ENCODE measurements at places on chromosomes 16 and 17.

DNA sequence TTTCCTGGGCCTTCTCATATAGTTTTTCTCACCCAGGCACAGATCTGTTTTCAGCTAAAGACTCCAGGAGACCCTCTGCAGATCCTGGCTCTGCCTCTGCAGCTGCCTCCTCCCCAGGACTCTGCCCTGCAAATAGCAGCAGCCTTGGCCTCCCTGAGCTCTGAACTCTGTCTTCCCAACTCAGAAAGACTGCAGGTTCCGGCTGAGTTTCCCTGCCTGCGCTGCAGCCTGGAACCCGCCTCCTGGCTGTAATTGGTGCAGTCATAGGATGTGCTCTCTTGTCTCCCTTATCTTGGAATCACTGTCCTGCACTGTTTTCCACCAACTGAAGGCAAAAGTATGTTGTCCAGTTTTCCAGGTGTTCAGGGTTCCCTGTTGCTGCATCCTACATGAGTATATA lies 14.3 kb upstream of the DNASE1 start:
- no peak for DNase-seq

GRCh38 chr17:65130832-65131231 lies 6.3 kb upstream of the RGS9 start:
- no peak for DNase-seq

- DNase-seq = no peak
These were observed 8.3 kb downstream of the TRIM65 start for GRCh38 chr17:75888484-75888883.

- DNase-seq = no peak
These were observed 12.3 kb upstream of the TMEM170A start for GRCh38 chr16:75476817-75477216.

- no peak for DNase-seq
These were observed 19.2 kb upstream of the MEIOC start for GRCh38 chr17:44637066-44637465.

DNA sequence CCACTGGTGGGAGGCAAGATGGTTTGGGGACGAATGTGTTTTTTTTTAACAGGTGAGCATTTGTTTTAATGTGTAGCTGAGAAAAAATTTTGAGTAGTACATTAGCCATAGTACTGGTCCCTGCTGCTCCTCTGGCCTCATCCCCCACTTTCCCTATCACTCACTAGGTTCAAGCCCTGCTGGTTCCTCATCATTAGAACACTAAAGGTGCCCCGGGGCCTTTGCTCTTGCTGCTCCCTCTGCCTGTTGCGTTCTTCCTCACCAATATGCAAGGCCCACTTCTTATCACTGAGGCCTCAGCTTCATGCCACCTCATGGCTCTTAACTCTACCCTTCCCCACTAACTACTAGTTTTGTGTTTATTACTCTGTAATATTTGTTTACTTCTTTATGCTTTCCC lies 74.5 kb downstream of the GNAO1 start:
- no peak for DNase-seq

- no peak for DNase-seq
These were observed 4.1 kb downstream of the BAIAP2 start for GRCh38 chr17:81039096-81039495.

DNA sequence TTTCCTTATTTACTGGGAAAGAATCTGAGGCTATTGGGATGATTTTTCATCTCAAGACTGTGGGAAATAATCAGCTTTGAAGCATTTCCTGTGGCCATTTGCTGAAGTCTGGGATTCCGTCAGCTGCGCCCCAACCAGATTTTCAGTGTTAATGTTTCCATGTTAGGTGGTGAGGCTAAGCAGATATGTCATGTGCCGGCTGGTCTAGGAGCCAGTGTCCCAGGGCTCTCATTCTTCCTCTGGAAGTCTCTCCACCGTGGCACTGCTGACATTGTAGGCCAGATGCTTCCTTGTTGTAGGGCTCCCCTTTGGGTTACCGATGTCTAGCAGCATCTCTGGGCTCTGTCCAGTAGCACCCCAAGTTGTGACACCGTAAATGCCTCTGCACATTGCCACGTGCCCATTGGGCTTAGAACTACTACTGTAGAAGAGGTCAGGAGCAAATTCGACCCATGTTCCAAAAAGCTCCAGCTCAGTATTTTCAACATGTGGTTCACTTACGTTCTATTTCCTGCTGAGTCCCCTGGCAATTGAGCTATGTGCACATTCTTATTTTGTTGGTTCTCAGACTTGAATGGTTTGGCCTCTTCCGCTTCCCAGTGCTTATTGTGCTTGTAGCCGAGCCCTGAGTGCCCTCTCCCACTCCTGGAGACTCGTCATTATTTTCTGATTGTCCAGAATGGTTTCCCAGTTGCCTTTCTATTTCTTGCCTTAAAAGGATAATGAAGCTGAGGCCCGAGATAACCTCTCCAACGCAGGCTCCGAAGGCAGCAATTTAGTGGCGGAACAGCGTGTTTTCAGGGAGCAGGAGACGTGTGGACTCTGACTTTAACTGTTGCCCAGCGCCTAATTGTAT lies 82.2 kb downstream of the SPECC1 start:
- no peak for DNase-seq

DNA sequence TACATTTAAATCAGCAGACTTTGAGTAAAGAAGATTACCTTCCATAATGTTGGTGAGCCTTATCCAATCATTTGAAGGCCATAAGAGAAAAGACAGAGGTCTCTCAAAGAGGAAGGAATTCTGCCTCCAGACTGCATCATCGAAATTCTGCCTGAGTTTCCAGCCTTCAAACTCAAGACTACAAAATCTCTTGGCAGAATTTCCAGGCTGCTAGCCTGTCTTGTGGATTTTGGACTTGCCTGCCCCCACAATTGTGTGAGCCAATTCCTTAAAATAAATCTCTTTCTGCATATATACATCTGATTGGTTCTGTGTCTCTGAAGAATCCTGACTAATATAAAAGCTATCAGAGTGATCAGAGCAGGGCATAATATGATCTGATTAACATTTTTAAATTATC lies 216.6 kb upstream of the CPHXL start:
- no peak for DNase-seq

DNA sequence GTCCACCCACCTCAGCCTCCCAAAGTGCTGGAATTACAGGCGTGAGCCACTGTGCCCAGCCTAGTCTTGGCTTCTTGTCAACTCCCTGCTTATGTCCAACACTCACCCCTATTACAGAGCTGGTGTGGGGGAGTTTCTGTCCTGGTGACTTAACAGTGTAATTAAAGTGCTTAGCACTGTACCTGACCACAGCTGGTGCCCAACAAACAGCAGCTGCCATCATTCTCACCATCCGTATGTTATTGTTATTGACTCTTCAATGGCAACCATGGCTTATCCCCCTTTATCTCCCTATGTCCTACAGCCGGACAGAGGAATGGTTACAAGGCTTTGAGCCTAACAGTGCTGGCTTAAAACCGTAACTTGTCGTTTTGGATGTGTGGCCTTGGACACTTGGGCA lies 17.0 kb upstream of the BRCA1 start:
- no peak for DNase-seq

DNA sequence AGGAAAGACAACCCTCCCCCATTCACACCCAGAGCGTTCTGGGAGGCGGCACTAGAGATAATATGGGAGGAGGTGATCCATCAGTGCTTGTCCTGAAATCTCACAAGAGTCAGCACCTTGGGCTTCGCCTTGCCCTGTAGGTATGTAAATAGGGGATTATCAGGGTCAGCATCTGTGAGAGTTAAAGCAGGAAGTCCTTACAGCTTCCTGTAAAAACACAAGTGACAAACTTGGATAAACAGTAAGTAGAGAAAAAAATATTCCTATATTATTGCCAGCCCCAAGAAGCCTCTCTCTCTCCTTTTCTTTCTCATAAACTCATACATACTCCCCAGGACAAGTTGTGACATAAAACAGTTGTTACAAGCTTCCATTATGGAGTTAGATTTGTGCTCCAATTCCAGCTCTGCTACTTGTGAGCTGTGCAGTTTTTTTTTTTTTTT lies 187.7 kb downstream of the MAF start:
- DNase-seq = no peak

GRCh38 chr16:66521951-66522771 lies 27.8 kb downstream of the TK2 start:
- peak; percentile 93 for DNase-seq

GRCh38 chr16:30484887-30485286 lies 12.3 kb downstream of the ITGAL start:
- DNase-seq = no peak

- no peak for DNase-seq
These were observed 5.1 kb upstream of the ADCY7 start for GRCh38 chr16:50261160-50261706.

DNA sequence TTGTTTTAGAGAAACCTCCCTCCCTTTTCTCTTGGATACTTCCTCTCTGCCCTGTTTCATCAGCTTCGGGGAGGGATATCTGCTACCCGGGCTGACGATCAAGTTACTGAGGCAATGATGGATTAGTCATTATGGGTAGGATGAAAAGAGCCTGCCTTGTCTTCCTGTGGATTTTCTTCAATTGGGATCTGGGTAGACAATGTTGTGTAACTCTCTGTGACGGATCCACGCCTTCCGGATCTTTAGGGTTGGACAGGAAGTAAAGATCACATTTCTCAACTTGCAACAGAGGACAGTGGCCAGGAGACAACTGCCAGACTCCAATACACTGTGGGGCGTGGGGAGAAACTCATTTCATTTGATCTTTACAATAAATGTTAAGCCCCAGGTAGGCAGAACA lies 11.3 kb upstream of the CHST6 start:
- DNase-seq = peak; percentile 90

- no peak for DNase-seq
These were observed 902 bp downstream of the SCRN2 start for GRCh38 chr17:47840001-47840741.

- no peak for DNase-seq
These were observed 15.9 kb downstream of the CASKIN2 start for GRCh38 chr17:75499313-75500022.

DNA sequence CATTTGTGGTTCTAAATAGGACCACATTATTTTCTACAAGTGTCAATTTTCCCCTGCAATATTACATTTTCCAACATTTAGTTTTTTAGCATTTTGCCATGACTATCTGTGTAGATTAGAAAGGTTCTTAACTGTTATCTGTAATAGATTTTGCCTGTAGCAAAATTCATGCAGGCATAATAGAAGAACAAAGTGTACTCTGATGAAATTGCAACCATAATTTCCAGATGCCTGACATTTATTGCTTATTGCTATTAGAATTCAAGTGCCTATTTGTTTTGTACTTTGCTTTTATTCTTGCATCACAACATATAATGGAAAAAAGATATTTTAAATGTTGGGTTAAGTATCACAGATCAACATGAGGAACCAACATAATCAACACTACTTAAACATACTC lies 337.7 kb downstream of the TOX3 start:
- DNase-seq = no peak

- no peak for DNase-seq
These were observed 4.1 kb downstream of the SLC7A6OS start for GRCh38 chr16:68306633-68307032.

DNA sequence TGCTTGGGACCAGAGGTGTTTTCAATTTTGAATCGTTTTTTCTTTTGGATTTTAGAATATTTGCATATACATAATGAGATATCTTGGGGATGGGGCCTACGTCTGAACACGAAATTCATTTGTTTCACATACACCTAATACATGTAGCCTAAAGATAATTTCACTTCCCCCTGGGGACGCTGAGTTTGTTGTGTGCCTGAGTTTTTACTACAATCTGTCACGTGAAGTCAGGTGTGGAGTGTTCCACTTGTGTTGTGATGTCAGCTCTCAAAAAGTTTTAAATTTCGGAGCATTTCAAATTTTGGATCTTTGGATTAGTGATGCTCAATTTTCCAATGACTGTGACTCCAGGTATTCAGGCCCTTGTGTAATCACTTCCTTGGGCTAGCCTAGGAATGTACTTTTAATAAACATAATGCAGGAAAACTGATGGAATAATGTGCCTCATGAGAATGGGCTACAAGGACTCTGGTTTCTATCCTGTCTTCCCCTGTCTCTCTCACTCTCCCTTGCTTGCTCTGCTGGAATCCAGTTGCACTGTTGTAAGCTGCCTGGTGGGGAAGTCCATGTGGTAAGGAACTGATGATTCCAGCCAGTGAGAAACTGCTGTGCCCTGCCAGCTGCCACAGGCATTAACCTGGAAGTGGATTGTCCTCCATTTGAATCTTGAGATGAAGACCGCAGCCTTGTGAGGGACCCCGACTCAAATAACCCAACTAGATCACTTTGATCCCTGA lies 403.8 kb downstream of the SHISA9 start:
- no peak for DNase-seq

GRCh38 chr17:6551356-6551755 lies 5.0 kb downstream of the PITPNM3 start:
- no peak for DNase-seq

DNA sequence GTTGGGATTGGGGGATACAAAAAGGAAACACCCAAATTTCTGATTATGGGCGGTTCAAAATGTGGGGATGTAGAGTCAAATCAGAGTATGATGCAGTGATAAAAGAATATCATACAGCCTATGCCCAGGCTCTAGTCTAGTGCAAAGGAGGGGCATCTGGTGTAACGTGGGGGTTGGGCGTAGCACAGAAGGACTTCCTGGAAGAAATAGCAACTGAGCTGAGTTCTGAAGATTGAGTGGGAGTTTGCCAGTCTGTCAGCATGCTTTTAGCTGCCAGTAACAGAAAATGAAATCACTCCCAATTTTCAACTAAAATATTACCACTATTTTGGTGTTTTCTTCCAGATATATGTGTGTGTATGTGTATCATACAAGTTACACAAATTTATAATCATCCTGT lies 196.9 kb downstream of the SPECC1 start:
- DNase-seq = peak; percentile 34

- DNase-seq = peak; percentile 66
These were observed at the start of gene MC1R for GRCh38 chr16:89918453-89919347. Gene MC1R, plus strand, starts transcription at chr16:89918862. Its CDS starts 397 bp downstream, at chr16:89919259.

GRCh38 chr17:42272162-42272907 lies 3.9 kb downstream of the STAT5B start:
- no peak for DNase-seq

DNA sequence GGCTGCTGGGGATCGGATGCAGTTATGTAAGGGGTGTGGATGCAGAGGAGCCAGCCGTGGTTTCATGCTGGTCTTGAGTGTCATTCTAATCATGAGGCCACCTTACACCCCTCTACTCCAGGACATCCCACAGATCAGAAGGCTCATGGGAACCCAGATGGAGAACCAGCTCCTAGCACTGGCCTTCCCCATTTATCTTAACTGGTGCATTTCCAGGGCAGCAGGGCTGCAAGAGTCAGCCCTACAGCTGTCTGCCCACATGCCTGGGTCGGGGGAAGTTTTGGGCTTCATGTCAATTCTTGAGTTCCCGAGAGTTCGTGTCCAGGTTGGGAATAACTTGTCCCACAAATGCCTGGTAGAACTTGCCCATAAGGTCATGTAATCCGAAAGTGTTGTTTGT lies 29.1 kb downstream of the RPTOR start:
- DNase-seq = no peak
